ENCODE measurements at places on chromosomes 1 and 21.

GRCh38 chr1:29631836-29632805 lies 395.8 kb downstream of the PTPRU start:
- DNase-seq: no peak

- no peak for DNase-seq
Observed at GRCh38 chr21:41630249-41630648, 122.3 kb upstream of the TMPRSS2 start.

DNA sequence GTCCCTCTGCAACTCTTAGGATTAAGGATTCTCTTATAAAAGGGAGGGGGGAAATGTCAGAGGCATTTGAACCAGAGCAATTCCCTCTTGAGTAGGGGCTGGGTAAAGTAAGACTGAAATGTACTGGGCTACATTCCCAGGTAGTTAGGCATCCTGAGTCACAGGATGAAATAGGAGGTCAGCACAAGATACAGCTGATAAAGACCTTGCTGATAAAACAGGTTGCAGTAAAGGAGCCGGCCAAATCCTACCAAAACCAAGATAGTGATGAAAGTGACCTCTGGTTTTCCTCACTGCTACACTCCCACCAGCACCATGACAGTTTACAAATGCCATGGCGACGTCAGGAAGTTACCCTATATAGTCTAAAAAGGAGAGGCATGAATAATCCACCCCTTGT lies 14.3 kb upstream of the COX20 start:
- no peak for DNase-seq

- no peak for DNase-seq
Observed at GRCh38 chr1:24779689-24780464, 34.6 kb downstream of the CLIC4 start.

DNA sequence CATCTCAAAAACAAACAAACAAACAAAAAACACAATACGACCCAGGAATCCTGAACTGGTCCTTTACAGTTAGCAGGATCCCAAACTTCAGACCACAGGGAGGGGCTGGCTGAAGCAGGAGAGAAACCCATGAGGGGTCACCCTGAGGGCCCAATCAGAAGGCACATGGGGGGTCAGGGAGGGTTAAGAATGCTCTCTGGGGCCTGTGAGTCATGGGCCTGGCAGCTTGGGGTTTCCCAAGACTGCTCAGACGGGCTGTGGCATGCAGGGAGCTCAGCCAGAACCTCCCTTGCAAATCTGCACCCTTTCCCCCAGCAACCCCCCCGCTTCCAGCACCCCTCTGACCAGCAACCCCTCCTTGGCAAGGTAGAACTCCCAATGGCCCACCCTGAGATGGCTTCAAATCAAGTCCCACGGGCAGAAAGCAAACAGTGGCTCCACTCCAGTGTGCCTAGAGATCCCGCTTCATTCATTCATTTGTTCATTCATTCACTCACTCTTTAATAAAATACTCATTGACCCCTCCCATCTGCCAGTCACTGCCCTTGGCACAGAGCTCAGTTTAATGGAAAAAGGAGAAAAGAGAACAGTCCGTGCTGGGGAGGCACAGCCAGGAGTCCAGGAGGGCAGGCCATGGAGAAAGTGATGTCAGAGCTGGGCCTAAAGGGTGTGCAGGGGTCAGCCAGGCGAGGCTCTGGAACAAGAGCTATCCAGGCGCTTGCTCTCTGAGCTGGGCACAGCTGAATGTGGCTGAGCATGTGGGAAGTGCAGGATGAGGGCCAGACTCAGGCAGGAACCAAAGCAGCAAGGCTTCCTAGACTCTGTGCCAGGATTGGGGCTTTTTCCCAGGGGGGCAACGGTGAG lies 8.2 kb downstream of the UQCRHL start:
- no peak for DNase-seq

DNA sequence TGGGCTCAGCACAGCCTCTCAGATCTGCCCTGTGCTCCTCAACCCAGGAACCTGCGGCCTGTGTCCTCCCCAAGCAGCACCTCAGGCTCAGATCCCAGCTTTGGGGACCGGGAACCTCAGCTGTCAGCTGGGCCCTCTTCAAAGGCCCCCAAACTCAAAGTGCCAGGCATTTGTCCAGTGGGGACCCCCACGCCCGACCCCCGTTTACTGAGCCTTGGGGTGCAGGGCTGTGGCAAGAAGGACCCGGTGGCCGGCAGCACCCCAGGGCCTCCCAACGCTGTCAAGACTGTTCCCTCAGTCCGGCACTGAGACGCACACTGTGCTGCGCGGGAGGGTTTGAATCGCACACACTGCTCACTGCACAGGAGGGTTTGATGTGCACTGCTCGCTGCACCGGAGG lies 35.0 kb downstream of the MORN1 start:
- DNase-seq: no peak

- no peak for DNase-seq
Observed at GRCh38 chr1:14968251-14968851, 185.2 kb upstream of the TMEM51 start.

GRCh38 chr1:162168261-162168660 lies 98.8 kb downstream of the NOS1AP start:
- DNase-seq: no peak

- DNase-seq: no peak
Observed at GRCh38 chr1:56222914-56223540, 356.3 kb downstream of the PLPP3 start.

GRCh38 chr1:64981601-64982533 lies 15.5 kb upstream of the JAK1 start:
- DNase-seq: no peak

- DNase-seq: no peak
Observed at GRCh38 chr1:152029144-152029928, 7.5 kb downstream of the S100A11 start.

DNA sequence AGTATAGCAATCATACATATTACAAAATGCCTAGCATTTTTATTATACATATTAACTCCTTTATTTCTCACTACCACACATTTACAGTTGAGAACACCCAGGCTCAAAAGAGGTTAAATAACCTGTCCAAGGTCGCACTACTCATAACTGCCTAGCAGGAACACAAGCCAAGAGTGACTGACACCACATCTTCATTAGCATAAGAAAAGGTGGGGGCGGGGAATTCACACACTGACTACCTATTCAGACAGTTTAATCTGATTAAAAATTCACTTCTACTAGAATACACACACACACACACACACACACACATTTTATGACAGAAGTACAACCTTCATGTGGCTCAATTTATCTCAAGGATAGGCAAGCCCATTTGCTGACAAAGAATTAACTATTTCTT lies 77.8 kb upstream of the CACHD1 start:
- DNase-seq: no peak

GRCh38 chr1:27687906-27688305 lies 15.9 kb upstream of the IFI6 start:
- DNase-seq: no peak

DNA sequence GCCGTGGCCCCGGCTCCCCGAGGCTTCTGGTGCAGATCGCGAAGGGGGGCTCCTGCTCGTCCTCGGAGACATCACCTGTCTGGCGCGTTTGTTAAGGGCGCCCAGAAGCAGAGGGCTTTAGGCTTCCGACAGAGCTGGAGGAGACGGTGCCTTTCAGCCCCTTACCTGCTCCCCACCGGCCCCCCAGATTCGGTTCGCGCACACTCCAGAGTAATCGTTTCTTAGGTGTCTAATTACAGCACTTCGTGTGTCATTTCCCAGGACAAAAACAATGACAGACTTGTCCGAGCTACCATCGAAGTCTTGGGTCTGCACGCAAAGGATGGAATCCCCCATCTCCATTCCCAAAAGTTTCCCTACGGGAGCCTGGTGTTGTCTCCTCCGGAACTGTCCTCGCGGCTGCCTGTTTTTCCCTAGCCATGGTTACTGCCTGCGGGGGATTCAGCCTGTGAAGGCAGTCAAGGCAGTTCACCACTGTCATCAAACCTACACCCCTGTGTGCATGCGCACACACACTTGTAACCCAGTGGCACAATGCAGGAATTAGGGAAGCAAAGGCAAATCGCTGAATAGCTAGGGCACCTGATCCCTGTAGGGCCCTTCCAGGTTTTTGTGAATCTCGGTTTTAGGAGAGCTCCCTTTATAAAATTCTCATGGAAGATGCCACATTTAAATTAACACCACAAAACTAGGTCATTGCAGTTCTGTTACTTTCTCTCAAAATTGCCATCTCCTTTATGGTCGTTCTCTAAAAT lies 738 bp upstream of the CDC42BPA start:
- DNase-seq: no peak

- DNase-seq: no peak
Observed at GRCh38 chr1:33257207-33257771, 997 bp downstream of the ZNF362 start.
